ENCODE measurements at places on chromosomes 1 and 21.

DNA sequence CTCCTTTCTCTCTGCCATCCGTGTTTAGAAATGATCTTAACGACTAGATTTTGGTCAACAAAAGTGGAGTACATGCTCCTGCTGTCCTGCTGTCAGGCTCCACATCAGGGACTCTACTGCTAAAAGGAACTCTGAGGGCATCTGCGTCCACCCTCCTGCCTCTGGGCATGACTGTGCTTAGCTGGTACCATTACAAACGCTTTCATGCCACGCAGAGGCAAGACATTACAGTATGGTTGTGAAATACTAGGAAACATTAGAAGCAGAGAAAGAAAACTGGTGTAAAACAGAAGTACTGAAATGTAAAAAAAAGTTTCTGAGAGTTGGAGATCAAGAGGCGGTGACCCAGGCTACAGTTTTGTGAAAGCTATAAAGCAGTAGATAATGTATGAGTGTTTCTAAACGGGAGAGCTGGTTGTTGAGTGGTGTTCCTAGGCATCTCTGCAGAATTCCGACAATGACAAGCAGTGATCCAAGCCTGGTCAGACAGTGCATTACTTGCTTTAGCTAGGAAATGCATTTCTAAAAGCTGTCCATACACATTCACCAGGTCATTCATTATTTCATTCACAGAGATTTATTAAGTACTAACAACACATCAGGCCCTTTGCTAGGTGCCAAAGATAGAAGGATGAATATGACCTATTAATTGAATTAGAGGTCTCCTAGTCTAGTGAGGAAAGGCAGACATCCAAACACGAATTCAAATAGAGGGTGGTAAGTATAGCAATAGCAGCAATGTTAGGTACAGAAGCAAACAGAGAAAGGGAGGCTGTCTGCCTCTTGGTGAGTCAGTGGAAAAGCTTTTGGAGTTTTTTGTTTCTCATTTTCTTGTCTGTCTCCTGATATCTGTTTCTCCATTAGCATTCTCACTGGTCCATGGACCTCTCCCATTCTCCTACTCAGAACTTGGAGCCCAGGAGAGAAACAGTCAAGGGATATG, 401.9 kb downstream of the LMO4 start:
- no peak for DNase-seq

DNA sequence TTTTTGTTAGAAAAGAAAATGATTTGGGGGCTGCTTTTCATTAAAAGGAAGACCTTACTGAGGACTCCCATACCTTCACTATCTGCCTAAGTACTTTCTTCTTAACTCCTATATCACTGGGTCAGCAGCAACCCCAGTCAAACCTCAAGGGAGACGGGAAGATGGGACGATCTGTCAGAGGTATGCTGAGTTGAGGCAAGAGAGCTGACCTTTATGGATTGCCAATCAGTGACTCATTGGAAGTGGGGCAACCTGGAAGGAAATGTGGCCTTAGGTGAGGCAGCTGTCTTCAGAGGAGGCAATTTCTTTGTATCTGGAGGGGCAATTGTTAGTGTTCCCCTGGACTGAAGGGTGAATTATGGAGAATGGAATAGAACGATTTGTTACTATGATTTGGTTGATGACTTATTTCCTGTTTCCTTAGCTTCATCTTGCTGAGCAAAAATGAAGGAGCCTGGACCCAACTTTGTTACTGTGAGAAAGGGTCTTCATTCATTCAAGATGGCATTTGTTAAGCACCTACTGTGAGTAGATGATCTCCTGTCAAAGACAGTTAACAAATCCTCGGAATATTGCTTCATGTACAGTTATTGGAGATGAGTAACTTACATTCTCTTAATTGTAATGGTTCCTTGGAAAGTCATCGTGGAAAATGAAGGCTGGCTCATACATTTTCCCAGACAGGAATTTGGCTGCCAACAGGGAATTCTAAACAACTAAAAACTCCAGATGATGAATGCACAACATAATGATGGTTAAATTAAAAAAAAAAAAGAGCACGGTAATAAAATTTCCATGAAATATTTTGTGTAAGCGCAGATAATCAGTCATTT, 134.7 kb upstream of the KCNJ15 start:
- no peak for DNase-seq

DNA sequence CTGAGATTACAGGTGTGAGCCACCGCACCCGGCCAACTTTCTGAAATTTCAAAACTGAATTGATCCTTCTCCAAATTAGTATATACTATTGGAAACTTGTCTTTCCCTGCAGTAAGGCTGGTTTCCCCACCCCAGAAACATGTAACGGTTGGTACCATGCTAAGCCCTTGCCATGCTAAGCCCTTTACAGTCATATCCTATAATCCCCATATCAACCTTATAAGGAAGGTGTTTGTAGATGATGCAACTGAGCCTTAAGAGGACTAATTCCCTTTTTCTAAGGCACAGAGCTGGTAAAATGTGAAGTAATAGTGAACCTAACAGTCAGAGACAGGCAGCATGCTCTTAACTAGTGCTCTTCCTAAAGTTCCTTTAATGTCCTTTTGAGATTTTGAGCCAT, 413.7 kb downstream of the DISC1 start:
- no peak for DNase-seq

DNA sequence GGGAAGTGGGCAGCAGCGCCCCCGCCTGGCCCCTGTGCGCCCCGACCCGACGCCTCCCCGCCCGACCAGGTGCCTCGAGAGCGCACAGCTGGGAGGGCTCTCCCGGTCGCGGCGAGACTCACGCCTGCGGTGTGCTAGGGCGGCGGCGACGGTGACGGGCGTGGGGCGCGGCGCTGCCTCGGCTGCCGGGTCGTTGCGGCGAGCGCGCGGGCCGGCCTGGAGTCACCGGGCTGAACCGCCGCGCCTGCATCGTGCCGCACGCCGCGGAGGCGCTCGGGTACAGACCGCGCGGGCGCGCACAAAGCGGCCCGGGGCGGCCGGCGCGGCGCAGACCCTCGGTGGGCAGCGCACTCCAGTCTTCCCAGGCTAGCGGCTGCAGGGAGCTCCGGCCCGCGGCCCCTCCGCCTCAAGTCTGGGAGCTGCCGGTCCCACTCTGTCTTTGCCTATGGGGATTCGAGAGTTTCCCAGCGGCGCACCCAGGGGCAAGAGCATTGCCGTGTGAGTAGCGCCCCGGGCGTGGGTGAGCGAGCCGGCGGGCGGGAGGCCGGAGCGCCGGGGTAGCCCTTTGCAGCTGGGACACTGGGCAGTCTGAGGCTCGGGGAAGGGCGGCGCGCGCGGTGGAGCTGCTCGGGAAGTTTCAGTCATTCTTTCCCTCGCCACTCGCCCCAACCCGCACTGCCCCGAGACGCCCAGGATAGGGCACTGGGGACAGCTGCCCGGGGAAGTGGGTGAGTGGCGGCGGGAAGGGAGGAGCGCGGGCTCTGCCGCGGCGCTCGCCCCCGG, at the start of gene SLC35F3:
Gene SLC35F3 (plus strand): TSS at position 44 of the 783 bp plus-strand sequence.
- no peak for DNase-seq

DNA sequence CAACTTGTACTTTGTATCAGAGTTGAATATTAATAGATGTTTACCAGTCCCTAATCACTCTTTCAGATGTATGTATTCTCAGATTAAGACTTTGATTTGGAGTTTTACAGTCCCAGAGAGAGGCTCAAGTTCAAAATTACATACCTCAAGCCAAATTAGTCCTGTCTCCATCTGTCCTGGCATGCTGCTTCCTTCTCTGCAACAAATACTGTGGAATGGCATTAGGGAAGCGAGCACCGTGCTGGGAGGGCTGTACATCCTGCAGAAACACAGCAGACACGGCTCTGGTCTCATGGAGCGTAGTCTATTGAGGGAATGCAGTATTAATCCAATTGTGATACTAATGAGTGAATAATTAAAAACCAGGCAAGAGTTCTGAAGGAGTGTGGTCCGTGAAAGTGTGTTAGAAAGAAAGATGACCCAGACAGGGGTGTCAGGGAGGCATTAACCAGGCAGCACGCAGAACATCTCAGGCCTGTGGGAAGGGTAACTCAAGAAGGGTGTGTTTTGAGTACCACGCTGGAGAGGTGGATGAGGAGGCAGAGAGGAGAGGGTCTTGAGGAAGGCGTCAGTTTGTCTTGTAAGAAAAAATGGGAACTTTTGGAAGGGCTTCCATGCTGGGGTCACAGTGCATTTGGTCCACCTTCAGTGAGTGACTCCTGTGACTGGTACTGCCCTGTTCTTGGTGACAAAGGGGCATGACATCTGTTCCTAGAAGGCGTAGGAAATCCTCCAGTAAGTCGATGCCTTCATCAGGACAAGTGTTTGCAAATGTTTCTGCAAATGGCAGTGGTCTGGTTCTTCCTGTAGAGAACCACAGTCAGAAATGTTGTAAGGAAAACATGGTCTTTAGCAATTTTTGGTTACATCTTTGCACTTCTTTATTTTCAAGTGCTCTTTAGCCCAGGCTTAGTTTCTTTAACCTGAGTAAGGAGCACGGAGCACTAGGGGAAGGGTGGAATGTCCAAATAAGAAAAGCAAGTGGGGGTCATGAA, 1.6 kb downstream of the RAB4A start:
- no peak for DNase-seq

DNA sequence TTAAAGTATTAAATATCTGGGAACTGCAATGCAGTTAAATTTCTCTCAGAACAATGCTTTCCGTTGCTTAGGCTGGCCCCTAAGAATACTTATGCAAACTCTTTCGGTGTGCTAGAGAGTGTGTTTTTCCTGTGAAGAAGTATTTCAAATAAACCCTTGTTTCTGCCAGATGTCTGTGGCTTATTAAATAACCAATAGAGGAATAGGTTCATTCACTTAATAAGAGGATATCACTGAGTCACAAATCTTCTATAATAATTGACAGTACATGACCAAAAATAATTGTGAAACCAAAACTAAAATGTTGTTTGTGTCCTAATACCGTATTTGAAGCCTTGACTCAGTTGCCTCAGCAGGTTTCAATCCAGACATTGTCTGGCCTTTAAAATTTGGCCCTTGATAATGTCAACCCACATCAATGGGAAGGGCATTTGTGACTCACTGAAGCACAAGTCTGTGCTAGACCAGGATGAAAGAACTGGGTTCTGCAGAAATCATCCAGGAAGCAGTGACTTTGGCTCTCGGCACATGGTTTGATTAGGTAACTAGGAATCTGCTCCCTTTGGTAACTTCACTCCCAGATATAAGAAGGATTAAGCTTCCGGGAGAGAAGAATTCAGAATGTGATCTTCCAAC, 104.2 kb upstream of the BARHL2 start:
- no peak for DNase-seq

GRCh38 chr1:85308833-85309350, 32.5 kb upstream of the BCL10 start:
- DNase-seq: no peak

GRCh38 chr21:34189506-34189905, 116.1 kb downstream of the MRPS6 start:
- DNase-seq: no peak

- no peak for DNase-seq
Measured at GRCh38 chr1:247102381-247102780, 1.8 kb downstream of the ZNF669 start.

DNA sequence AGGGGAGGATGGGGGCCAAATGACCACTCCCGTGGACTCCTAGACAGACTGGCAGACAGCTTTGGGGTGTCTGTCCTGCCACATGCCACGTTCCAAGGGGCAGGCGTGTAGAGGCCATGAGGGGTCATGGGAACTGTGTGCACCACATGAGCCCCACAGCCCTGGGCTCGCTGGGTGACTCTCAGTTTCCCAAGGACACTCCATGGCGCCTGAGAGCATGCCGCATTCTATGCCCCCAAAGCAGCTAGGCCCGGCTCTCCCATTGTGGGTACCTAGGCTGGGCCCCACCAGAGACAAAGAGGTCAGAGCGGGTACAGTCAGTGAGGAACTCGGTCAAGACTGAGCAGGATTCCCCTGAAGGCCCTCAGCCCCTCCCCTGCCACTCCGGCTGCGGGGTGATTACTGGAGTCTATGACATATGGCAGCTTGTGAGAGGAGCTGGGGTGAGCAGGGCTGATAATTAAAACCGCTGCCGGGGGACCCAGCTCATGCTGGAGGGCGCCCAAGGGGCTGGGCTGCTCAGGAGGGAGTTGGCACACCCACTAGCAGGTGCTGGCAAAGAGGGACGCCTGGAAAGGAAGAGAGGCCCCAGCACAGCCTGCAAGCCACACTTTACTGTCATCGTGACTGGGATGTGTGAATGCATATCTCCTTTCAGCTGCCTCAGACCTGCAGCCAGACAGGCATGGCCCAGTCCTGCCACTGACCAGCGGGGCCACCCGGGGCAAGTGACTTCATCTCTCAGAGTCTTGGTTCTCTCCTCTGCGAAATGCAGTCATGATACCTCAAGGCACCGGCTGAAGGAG, 8.4 kb downstream of the LRP8 start:
- no peak for DNase-seq

- DNase-seq: no peak
Measured at GRCh38 chr1:47479664-47480063, 41.8 kb downstream of the FOXD2 start.

GRCh38 chr1:22875841-22876240, 96.8 kb downstream of the LACTBL1 start:
- no peak for DNase-seq

DNA sequence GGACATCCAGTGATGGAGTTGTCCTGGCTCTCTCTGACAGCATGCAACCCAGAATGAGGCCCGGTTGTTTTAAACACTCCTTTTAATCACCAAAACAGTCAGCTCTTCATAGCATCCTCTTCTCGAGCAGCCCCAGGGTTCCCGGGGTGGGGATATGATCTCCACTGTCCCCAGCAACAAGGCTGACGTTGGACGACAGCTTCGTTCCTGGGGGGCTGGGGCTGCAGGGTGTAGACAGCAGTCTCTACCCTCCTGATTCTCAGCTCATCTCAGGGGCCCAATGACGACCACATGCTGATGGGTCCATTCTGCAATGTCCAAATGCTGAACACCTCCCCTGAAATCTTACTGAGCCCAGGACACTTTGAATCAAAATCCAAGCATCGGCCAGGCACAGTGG, 27.0 kb downstream of the TRIM11 start:
- DNase-seq: no peak

DNA sequence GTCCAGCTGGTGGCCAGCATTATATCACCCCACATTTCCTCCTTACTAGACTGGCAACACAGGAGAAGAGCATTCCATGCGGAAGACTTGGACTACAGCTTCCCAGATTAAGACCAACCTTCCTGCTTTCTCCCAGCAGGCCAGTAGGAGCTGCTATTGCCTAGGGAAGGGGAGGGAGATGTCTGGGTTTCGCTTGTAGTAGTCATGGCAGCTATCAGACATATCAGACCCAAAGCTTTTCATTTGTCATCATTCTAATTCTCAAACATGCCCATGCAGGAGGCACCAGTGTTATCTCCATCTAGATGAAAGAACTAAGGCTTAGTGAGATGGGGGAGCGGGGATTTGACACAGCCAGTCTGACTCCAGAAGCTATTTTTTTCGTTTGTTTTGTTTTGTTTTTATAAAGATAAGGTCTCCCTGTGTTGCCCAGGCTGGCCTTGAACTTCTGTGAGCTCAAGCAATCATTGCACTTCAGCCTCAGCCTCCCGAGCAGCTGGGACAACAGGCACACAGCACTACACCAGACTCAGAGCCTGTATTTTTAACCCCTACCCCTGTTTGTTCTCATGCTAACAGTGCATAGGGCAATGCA, 4.5 kb downstream of the PLA2G2A start:
- DNase-seq: no peak

GRCh38 chr1:219310181-219310728, 136.6 kb downstream of the LYPLAL1 start:
- no peak for DNase-seq

GRCh38 chr1:163842571-163842970, 520.8 kb downstream of the NUF2 start:
- no peak for DNase-seq

All from NCI-H1417 treated with DMSO at 0.1 percent for 48 hours (cell line).